ENCODE measurements at places on chromosomes 6 and 20. TPM values are rescaled to one million over a fixed set of nuclear protein-coding genes. Genes with fewer than 3 reads are reported as not detected.

Gene APOM
- 2.3 TPM for total RNA-seq

Gene STMN3
- total RNA-seq: 6.6 TPM

Gene NKAIN2
- not detected for total RNA-seq

Gene CCN6
- total RNA-seq: not detected

DNA sequence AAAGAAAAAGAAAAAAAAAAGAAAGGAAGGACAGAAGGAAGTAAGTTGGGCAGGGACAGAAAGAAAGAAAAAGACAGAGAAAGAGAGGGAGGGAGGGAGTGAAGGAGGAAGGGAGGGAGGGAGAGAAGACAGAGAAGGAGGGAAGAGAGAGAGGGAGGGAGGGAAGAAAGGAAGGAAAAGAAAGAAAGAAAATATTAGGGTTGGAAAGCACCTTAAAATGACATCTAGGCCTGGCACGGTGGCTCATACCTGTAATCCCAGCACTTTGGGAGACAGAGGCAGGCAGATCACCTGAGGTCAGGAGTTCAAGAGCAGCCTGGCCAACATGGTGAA, 33.2 kb downstream of the FASTKD5 start:
- DNase-seq: no peak

GRCh38 chr20:6134592-6134991, 11.8 kb upstream of the FERMT1 start:
- no peak for DNase-seq

GRCh38 chr6:113433335-113433991, 423.7 kb upstream of the MARCKS start:
- DNase-seq: no peak

- DNase-seq: no peak
Measured at GRCh38 chr6:7151381-7151780, 43.6 kb downstream of the RREB1 start.

GRCh38 chr6:169885131-169885530, 133.7 kb downstream of the ERMARD start:
- DNase-seq: no peak

- DNase-seq: no peak
Measured at GRCh38 chr6:37092923-37093727, 76.8 kb upstream of the PIM1 start.

- DNase-seq: no peak
Measured at GRCh38 chr6:142810952-142811514, 133.9 kb downstream of the HIVEP2 start.

- DNase-seq: no peak
Measured at GRCh38 chr6:56739836-56740815, 97.4 kb upstream of the DST start.

DNA sequence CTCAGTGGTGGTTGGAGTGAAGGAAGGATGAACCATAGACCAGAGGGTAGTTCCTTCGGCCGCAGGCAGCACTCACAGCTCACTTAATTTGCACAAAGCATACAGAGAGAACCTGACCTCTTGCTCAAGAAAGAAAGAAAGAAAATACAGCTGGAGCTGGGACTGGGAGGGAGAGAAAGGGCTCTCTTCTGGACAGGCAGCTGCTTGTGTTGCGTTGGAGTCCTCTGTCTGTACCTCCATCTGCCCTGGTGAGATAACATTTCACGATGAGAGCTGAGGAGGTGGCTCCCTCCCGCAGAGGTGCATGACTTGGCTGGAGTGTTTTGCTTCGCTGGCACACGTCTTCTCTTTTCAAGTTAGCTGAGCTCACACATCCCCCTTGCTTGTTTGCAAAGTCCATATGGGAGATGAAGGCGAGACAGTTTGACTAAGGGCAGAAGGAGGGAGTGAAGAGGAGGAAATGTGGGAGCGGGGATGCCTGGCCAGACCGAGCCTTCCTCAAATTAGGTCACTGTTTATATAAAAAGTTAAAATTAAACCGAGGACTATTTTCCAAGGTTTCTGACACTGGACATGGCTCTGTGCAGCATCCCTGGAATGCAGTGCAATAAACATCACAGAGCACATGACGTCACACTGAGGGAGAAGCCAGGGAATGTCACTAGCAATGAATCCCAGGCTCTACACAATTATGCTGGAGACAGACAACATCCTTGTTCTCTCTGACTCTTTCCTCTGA, 359.4 kb downstream of the CD83 start:
- DNase-seq: no peak

GRCh38 chr20:44181611-44182010, 5.4 kb downstream of the JPH2 start:
- peak; percentile 36 for DNase-seq

Data from cardiac muscle cell (in vitro differentiated cells and primary cell).